Mesenteric fat pad (tissue), 1 donor: ENCODE measurements at places on chromosomes 3 and 15.

GRCh38 chr3:28972921-28973320, 307.9 kb upstream of the RBMS3 start:
- DNase-seq, result no peak

- no peak for DNase-seq
Observed at GRCh38 chr3:129211345-129211744, 27.6 kb upstream of the CNBP start.

- peak; percentile 78 for DNase-seq
Observed at GRCh38 chr3:126133606-126134005, 46.8 kb downstream of the ALDH1L1 start.

GRCh38 chr3:150409512-150410310, 1.6 kb downstream of the TSC22D2 start:
- DNase-seq, result peak; percentile 92
